ENCODE measurements at places on chromosomes 16 and 17.

DNA sequence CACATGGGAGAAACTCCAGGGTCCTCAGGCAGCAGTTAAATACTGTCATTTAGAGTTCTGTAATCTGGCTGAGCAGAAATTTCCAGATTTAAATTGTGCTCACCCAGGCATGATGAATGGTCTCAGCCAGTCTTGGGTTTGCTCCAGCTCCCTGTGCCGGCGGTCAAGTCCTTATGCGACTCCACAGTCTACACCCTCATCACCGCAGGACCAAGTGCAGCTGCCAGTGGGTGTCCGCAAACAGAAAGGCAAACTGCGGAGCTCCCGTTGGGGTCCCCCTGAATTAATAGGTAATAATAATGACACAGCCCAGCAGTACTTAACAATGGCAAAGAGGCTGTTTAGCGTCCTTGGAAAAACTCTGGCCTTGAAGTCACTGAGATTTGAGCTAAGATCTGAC is 3.9 kb upstream of the CACNG4 start:
- DNase-seq: no peak

DNA sequence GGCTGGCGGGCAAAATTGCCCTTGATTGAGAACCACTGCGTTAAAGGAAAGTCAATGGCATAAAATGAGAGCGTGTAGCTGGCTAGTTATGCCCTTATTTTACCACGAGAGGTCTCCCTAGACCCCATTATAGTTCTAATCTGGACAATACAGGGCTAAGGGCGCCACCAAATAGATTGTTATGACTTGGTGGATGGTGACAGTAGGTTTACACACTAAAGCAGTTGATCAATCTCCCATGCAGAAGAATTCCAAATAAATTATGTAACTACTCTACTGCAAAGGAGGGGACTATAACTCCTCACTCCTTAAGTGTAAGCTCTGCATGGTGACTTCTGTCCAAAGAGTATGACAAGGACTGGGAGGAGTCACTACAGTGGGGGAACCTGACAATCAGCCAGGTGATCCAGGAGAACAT is 20.4 kb upstream of the YPEL2 start:
- peak; percentile 88 for DNase-seq

- no peak for DNase-seq
Observed at GRCh38 chr17:42313773-42314566, 25.7 kb downstream of the STAT5A start.

GRCh38 chr17:7258731-7259554 is 3.3 kb downstream of the CLDN7 start:
- peak; percentile 38 for DNase-seq

Measured in PC-3 (cell line).